ENCODE measurements at places on chromosomes 11 and 22. TPM values are rescaled to one million over a fixed set of nuclear protein-coding genes. Genes with fewer than 3 reads are reported as not detected.

DNA sequence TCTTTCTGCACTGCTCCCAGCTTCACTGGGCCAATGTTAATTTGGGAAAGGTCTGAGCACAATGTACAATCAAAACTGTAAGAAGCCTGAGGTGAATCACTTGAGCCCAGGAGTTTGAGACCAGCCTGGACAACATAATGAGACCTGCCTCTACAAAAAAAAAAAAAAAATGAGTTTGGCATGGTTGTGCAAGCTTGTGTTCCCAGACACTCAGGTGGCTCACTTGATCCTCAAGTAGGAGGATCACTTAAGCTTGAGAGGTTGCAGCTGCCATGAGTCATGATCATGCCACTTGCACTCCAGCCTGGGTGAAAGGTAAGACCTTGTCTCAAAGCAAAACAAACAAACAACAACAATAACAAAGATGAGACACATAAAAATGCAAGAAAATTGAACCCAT, 38.6 kb upstream of the SC5D start:
- no peak for DNase-seq

DNA sequence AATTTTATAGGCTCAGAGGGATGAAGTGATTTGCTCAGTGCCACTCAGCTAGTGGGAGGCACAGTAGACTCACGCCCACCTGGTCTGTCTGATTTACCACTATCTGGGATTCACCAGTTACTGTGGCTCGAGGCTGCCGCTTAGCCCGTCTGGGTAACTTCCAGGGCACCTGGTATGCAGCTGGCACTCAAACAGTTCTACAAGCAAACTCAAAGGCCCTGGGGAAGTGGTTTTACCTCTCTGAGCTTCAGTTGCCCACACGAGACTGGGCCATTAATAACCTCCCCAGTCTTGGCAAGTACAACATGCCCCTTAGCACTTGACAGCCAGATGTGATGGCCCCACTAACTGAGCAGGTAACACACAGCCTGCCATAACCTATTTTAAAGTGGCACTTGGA, 2.6 kb downstream of the GDPD5 start:
- DNase-seq = no peak

- DNase-seq = no peak
Observed at GRCh38 chr22:35008213-35008612, 57.7 kb upstream of the ISX start.

DNA sequence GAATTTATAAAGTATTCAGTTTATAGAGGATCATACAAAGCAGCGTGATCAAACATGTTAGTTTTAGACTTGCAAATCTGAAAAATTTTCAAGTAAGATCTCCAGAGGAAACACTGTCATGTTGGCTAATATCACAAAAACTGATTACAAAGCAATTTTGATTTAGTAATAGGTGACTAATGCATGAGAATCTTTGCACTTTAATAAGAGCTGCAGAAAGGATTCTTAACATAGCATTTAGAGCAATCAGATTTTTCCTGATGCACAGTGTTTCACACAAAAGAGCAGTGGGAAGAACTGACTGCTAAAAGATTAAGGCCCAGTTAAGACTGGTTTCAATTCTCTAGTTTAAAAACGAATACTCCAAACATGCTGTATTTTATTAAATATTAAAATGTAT, 321.2 kb downstream of the GUCY1A2 start:
- no peak for DNase-seq

- DNase-seq = no peak
Observed at GRCh38 chr11:61882879-61883278, 8.5 kb downstream of the FADS3 start.

- no peak for DNase-seq
Observed at GRCh38 chr11:128549256-128549944, 38.0 kb downstream of the ETS1 start.

DNA sequence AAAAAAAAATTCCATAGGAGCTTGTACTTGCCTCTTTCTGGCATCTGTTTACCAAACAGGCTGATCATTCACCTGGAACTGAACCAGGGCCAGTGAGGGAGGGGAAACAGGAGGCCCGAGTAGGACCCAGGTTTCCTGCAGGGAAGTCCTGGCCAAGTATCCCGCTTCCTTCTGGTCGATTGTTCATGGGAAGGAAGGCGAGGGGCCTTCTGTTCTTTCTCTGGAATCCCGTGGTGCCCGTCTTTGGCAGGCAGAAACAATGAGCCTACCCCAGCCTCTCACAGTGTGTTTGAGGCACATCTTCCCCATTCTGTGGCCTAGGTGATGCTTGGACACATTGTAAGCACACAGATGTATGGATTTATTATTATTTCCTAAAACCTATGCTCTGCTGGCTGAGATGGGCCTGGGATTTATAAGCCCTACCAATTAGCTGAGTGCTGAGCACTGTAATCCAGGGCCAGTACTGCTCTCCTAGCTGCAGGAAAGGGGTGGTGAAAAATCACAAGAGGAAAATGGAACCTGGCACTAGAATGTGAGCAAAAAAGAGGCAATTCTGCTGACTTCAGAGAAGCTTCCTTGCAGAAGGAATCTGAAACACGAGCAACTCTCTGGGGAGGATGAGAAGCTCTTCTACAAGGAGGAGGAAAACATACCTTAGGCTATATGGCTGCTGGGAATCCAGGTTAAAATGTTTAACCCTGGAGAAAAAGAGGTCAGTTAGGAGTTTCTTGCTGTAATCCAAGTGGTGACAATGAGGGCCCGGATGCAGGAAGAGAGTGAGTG, 53.5 kb downstream of the PRR5L start:
- DNase-seq = no peak

DNA sequence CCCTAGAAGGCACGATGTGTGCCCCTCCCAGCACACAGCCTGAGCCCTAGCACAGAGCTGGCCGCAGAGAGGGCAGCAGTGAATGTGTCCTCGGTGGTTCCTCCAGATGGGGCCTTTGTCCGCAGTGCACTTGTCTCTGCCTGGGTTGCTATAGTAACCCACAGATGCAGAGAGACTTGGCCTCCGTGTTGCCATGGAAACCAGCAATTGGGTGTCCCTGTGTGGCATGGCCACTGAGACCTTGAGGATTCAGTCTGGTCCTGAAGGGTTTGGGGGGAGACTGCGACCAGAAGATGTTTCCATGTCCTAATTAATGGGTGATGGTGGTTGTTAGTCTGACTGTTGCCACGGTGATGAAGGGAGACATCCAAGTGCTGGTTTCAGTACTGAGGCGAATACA, 42.6 kb upstream of the TUB start:
- DNase-seq = no peak

DNA sequence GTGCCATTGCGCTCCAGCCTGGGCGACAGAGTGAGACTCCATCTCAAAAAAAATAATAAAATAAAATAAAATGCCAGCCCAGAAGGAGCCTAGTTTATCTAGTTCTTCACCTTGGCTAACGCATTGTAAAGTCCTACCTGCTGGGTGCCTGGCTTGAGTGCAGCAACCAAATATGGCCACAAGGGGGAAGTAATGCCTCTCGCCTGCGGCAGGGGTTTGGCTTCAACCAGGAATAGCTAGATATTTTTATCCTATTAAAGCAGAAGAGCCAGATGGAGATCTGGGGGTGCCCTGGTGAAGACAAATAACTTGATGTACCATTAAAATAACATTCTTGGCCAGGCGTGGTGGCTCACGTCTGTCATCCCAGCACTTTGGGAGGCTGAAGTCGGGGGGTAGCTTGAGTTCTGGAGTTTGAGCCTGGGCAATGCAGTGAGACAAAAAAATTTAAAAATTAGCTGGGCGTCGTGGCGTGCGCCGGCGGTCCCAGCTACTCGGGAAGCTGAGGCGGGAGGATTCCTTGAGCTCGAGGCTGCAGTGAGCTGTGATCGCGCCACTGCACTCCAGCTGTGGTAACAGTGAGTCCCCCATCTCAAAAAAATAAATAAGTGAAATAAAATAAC, 20.6 kb upstream of the PLEKHB1 start:
- DNase-seq = peak; percentile 60

DNA sequence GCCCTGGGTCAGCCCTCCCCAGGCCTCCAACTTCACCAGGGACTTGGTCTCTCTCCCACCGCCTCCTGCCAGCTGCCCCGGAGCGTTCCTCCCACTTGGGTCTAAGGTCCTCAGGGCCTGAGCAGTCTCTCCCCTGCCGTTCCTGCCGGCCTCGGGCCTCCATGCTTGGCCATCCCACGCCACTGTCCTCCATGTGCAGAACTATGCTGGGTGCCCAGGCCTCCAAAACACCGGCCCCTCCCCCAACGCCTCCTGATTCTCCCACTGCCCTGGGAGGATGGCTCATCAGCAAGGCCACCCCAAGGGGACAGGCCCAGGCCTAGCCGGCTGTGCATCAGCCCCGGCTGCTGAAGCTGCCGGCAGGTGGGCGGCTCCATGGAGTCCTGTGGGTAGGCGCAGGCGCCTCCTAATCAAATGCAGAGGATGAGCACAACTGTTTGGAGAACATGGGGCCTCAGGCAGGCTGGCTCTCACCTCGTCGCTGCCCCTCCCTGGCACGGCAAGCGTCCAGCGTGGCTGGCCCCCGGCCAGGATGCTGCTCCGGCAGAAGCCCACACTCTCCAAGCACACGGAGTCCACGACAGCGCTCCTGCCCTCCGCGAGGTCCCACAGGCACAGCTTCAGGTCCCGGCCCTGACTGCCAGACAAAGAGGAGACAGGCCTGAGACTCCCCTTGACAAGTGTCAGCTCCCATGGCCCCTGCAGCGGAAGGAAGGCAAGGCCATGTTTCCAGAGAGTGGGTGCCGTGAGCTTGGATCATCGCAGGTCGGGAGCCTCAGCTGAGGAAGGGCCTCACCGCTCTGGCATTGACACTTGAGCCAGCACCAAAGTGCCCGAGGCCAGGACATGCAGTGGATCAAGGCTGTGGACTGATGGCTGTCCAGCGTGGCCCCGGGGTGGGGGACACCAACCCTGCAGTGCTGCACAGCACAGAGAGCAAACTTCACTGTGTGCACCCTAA, 42.6 kb downstream of the GNB1L start:
- no peak for DNase-seq

DNA sequence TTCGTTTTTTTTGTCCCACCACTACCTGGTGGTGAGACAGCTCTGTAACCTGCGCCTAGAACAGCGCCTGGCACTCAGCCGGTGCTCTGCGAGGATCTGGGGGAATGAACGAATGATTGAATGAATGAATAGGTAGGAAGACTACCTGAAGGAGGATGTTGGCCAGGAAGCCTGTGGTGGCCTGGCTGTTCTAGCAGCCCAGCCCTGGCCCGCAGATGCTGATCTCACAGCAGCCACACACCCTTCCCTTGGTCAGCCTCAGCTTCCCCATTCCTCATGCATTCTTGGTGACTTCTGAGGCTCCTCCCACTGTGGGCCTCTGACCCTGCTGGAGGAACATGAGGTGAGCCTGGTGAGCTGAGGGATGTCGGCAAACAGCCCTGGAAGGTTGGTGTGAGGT, 3.7 kb downstream of the TRPM5 start:
- no peak for DNase-seq

- peak; percentile 59 for DNase-seq
Observed at GRCh38 chr22:18057568-18058209, 20.1 kb upstream of the PEX26 start.

DNA sequence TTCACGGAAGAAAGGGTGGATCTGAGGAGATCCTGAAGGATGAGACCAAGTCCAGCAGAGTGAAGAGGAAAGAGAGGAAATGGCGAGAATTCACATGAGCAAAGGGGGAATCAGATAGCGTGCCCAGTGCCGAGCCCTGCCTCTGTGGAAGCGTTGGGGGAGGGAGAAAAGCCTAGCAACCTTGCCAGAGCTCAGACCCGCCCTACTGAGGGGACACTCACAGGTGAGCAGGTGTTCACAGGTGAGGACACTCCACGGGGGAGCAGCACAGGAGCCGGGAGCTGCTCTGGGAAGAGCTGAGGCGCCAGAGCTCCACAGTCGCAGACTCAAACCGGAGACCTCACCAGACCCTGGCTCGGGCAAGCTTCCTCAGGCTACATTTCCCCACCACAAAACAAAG, 56.2 kb downstream of the MICAL3 start:
- DNase-seq = no peak

DNA sequence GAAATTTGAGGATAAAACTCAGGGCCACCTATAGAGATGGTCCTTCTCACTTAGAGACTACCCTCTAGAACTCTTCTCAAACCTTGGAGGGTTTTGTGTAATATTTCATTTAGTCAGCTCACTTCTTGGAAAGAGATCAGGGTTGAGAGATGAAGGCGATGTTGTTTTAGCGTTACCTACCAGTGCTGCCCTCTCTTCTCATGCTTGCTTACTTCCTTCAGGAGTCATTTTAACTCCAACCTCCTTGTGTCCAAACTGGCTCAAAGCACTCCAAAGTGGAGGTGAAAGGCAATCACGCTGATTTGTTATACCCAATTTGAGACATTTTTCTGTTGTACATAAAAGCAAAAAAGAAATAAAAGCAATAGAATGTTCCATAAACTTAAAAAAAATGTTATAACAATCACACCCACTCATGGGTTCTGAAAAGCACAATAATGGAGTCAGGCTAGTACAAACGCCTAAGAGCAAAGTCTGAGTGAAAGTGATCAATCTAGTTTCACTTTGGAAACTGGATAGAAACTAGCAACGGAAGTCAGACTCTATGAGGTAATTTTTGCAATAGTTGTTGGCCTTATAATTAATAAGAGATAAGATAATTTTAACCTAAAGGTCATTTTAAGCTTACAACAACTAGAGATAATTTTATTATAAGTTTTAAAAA, 117.1 kb downstream of the MRTFA start:
- DNase-seq = no peak

- DNase-seq = no peak
Observed at GRCh38 chr11:6438979-6439571, 1.7 kb downstream of the HPX start.

GRCh38 chr11:128645968-128646367, 47.9 kb upstream of the FLI1 start:
- DNase-seq = no peak

GRCh38 chr11:82906236-82906635, 4.7 kb downstream of the DDIAS start:
- DNase-seq = no peak

DNA sequence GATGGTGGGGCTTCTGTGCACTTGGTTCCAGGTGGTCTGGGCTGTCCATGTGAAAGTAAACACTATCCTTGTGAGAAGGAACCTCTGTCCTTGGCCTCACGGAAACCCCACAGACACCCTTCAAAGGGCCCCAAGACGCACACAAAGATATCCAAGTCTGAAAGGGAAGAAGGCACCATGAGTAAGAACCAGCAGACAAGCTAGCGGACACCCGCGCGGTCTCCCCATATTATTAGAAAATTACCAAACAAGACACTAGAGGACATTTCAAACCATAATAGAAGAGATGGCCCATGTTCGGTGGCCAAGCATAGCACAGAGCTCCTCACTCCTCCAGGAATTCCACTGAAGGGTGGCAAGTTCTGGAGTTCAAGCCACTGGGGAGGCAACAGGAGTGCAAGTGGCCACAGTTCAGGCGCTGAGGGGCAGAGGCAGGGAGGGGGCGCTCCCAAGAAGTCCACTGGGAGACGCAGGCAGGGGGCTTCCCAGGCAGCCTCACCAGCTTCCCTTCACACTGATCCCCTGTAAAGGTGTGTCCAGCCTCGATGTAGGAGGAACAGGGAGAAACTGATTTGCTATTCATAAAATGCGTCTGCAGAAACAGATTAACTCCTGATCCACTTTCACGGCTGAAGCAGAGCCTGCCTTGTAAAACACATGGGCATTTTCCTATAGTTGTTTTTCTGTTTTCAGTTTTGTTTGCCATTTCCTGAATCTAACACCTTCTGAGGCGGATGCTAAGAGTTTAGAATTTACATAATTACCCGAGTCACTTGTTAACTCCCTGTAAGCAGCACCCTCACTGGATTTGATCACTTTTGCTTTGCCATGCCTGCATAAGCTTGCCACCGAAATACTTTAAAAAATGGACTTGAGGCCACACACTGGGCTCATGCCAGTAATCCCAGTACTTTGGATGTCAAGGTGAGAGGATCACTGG, 9.1 kb upstream of the PPARA start:
- peak; percentile 36 for DNase-seq

MMP8 gene
- total RNA-seq = not detected

KDM2A gene
- total RNA-seq = 67.2 TPM

MYO18B gene
- total RNA-seq = 0.03 TPM

KDM4D gene
- 0.32 TPM for total RNA-seq

ASPHD2 gene
- total RNA-seq = 2.7 TPM

All from mucosa of descending colon (tissue), 3 donors.